ENCODE measurements at places on chromosomes 2 and 18.

DNA sequence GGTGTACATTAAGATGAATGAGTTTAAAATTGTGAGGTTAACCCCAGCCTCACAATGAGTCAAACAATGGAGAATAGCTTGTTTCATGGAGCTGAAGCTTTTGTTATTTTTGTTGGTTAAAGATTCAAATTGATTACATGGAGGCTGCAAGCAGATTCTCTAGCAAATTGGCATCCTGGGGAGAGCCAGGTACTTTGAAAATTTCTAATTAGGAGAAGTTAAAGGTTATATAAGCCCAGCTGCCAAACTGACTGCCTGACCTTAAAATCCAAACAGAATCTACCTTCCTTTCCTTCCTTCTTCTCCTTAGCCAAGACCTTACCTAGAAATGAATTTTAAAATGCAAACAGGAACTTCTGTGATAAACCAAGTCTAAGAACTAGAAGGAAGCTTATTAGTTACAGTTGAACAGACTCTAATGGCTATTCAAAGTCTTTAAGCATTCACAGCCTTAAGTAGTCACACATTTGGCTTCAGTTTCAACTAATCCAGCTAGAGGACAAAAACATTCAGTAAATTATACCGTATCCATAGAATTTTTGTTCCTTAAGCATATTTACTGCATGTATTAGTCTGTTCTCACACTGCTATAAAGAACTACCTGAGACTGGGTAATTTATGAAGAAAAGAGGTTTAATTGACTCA lies 31.5 kb upstream of the PGAP1 start:
- DNase-seq = no peak

DNA sequence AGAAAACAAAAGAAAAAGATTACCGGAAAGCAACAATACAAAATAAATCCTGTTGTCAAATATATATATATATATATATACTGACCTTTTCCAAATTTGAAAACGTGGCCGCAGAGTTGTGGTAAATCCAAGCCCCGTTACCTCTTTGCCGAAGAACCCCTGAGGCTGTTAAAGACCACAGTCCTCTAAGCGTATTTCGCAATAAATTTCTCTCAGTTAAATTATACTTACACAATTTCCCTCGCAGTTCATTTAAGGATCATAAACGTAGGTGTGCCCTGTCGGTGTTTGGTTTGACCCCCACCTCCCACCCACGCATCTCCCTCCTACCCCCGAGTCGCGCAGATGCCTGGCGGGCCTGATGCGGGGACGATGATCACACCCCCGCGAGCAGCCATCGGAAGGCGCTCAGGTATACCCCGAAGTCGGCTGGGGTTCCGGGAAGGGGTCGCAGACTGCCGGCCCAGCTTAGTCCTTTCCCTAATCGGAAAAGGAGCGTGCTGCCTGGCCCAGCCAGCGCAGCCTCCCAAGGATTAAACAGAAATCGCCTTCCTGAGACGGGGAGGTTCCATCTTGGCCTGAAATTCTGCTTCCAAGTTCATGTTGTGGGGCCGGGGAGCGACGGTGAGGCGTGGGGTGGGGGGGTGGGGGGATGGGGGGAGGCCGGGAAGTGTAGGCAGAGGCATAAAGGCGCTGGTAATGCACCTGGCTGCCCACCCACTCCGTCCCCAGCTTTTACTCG lies 2.9 kb upstream of the MEIS1 start:
- peak; percentile 61 for DNase-seq

GRCh38 chr2:111662771-111663470 lies 221.1 kb downstream of the ANAPC1 start:
- no peak for DNase-seq

DNA sequence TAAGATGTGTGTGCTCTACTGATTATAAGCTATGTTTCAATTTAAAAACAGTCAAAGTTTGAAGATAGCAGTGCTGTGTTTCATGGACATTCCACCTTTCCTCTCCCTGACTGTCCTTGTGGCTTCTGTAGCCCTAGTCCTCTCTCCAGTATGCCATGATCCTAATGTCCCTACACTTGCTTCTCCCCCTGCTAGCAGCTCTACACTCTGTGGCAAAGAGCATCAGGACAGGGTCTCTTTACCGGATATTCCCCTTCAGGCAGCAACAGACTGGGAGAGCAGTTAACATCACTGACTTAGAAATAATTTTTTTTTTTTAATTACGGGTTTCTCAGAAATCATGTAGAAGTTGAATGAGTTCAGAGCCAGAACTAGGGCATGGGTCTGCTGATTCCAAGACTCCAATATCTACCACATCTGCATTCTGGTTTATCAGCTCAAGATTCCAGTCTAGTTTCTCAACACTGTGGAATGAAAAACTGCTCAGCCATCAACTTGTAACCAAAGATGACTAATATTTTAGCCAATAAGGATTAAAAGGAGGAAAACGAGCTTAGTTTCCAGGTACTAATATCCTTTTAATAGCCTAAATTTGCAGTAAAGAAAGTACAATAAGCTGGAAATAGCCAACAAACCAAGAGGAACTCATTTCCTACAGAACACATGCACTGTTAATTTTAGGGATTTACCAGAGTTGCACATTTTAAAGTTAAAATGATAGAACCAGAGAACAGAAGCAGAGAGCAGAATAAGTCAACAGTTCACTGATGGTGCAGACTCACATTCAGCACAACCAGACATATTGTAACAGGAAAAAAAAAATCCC lies 45.2 kb downstream of the TMEM131 start:
- DNase-seq = no peak

GRCh38 chr2:26178746-26179436 lies 6.0 kb downstream of the GAREM2 start:
- peak; percentile 89 for DNase-seq

DNA sequence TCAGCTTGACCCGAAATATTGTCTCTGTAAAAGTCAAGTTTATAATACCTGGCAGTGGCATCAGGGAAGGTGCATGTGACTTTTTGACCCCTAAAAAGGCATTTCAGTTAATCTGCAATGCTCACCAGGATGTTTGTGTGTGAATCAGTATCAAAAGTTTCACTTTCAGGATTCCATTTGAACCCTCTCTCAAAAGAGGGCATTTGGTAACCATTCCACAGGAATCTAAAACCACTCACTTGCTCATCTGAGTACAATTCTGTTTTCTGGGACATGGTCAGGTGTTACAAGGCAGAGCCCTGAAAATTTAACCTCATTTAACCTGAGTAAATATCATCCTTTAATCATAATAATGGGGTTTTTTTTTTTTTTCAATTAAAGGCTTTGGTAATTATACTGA lies 77.9 kb upstream of the KLF7 start:
- DNase-seq = no peak

DNA sequence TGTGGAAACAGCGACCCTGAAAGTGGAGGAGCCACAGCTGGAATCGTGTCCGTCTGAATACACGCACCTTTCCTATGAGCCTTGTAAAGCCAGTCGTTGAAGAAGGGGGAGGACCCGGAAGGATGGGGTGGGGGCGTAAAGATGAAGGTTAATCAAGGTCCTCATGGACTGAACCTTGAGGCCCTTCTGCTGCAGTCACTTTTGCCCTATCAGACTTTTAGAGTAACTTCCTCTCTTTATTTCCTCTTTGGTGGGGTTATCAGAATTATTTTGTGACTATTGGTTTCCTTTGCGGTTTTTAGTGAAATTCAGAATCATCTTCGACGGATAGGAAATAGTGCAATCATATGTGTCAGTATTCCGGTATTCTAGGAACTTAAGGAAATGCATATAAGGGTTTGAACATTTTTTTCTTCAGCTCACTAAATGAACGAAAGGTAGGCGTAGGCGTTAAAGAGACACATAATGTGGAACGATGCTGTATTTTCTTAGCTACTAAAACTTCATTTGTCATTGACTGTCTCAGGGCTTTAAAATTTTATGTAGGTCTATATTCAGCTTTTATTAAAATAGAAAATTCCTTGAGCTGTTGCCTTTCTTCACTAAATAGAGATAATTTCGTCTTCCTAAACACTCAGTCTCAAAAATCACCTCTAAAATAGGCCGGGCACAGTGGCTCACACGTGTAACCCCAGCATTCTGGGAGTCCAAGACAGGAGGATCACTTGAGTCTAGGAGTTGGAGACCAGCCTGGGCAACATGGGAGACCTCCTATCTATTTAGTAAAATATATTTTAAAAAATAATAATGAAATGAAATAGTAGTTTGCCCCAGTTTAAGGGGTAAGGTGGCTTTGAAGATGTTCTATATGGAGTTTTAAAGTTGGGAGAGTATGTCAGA lies 1.4 kb upstream of the YES1 start:
- DNase-seq = peak; percentile 35

DNA sequence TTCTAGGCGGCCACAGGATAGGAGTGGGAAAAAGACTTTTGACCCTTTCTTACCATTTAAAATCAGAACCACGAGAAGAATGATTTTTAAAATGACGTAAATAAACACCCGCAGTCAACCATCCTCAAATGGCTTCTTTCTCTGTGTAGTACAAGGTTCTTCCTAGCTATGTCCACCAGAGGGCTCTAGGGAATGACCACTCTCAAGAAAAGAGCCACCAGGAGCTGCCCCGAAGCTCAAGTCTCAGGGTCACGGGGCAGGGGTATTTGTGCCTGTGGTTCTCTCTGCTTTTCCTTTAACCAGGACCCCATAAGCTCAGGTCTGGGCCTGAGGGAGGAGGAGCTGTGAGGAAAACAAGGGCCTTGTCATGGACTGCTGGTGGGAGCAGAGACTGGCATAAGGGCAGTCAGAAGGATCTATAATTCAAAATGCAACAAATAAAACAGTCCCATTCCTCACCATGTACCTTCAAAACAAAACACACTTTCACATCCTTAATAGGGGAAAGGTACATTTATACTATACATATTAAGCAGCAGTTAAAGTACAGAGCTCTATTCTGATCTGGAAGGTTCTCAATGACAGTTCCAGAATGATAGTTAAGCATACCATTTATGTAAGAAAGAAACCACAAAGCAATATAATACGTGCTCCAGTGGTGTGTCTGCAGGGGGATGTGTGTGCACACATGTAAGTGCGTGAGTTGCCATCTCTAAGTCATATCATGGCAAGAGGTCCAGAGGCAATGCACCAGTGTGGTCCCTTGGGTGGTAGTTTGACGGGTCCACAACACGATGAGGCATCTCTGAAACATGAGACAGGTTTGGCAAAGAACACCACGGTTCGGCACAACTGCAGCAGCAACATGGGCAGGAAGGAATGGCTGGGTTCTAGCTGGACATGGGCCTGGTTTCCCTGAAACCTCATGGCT lies 18.6 kb downstream of the LYPD1 start:
- DNase-seq = peak; percentile 58

GRCh38 chr2:169964740-169965139 lies 137.5 kb downstream of the UBR3 start:
- no peak for DNase-seq

DNA sequence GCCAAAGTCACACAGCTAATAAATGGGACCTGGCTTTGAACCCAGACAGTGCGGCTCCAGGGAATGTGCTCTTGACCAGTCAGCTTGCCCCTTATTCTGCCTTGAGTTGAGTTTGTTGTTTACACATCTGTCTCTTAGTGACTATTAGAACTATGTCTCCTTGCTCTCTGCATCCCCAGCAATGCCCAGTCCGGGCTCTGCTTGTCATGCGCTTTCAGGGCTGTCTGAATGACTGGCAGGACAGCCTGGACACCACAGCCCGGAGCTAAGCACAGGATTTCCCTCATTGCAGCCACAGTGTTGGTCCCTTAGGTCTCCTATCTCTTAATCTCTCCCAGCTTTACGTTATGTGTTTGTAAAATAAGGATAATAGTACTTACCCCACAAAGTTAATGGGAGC lies 246.4 kb upstream of the RAB12 start:
- no peak for DNase-seq

DNA sequence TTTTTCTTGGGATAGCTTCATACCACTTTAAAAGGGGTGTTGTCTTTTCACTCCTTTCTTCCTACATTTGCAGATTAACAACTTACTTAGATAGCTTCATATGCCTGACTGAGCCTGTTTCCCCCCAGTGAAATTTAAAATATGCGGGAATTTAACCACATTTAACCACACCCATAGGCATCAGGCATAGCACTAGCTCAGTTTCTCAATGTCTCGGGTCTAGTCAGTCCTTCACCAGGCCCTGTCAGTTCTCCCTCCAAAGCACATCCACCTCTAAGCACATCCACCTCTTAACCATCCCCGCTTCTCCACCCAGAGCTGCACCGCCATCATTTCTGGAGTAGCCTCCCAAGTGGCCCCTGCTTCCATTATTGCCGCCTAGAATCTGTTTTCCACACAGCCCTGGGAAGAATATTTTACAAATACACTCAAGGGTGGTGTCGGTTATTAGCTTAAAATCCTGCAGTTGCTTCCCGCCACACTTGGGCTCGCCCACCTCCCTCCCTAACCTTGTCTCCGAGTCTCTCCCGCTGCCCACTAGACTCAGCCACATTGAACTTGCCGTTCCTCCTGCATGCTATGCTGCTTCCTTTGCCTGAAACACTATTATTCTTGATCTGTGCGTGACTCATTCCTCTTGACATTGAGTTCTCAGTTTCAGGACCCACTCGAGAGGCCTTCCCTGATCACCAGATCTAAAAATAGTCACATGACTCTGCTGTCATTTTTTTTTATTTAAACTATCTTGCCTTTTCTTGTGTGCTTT lies 68.3 kb downstream of the SPTBN1 start:
- DNase-seq = no peak

- no peak for DNase-seq
Measured at GRCh38 chr2:73489053-73489452, 103.4 kb downstream of the ALMS1 start.

DNA sequence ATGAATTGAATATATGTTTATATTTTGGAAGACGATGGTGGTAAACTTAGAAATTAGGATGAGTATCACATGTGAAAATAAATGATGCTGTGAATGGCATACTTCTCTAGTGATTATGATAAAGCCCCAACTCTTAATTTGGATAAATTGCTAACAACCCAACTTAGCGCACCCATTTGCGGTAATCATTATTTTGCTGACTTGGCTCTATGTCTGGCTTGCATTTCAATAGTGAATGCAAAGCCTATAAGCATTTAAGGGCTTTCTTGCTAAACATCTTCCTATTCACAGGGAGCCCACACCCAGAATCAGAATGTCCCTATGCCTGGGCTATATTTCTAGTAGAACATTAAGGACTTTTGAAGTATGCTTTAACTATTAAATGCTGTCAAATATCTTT lies 910.7 kb upstream of the FANCL start:
- DNase-seq = no peak

GRCh38 chr2:20596973-20597859 lies 53.7 kb downstream of the HS1BP3 start:
- DNase-seq = no peak

DNA sequence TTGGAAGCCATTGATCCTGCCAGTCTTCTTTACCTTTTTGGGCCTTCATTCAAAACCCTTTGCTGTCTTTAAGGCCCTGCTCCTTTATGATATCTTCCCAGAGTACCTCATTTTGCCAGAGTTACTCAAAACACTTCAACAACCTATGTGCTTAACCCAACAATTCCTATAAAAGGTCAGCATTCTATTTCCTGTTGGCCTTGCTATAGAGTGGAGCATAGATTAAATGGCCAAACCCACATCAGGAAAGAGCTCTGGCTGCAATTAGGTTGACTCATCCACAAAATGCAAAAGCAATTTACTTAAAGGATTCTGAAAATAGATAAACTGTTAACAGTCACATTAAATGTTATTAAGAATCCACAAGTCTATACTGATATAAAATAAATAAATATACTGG lies 21.2 kb downstream of the MRPL33 start:
- DNase-seq = no peak

- DNase-seq = no peak
Measured at GRCh38 chr2:34545486-34546136, 946.5 kb upstream of the FAM98A start.
